Mammary epithelial cell (primary cell): ENCODE measurements at places on chromosomes 13 and 19. TPM values are rescaled to one million over a fixed set of nuclear protein-coding genes. Genes with fewer than 3 reads are reported as not detected.

Gene CRX
- total RNA-seq: not detected in 2 replicates

Gene SMARCA4
- 94.6 and 110 TPM in 2 replicates for total RNA-seq

DNA sequence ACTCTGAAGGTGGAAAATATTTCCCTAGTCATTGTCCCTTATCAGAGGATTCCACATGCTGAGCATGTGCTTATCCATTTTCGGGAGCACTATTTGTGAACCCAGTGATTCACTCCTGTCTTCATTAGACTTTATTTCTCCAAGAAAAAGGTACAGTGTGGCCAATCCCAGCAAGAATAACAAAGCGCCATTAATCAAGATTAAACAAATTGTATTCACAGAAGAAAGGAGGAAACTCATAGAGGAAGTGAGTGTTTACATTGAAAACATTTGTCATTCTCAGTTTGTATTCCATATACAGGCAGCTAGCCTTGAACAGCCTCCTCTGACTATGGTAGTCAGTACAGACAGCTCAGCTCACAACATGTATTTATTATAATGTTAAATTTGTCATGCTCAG lies 1669.9 kb upstream of the SPRY2 start:
- no peak for DNase-seq

Gene PLK5
- total RNA-seq: not detected

DNA sequence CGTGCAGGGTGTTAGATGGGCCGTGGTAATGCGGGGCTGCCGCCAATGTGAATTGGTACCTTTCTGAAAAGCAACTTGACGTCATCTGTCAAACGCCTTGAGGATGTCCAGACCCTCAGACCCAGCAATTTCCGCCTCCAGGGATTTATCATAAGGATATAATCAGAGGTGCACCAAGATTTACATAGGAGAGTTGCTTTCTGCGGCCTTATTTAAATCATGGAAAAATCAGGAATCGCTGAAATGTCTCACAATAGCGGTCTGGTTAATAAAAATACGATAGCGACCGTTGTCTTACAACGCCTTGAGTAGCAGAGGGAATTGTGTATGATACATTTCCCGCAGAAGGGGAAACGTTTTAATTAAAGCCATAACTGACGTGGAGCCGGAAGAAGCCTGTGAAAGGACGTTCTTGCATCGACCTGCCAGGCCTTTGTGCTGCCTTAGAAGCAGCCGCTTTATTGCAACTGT lies 32.3 kb upstream of the NDUFS7 start:
- DNase-seq: no peak

DNA sequence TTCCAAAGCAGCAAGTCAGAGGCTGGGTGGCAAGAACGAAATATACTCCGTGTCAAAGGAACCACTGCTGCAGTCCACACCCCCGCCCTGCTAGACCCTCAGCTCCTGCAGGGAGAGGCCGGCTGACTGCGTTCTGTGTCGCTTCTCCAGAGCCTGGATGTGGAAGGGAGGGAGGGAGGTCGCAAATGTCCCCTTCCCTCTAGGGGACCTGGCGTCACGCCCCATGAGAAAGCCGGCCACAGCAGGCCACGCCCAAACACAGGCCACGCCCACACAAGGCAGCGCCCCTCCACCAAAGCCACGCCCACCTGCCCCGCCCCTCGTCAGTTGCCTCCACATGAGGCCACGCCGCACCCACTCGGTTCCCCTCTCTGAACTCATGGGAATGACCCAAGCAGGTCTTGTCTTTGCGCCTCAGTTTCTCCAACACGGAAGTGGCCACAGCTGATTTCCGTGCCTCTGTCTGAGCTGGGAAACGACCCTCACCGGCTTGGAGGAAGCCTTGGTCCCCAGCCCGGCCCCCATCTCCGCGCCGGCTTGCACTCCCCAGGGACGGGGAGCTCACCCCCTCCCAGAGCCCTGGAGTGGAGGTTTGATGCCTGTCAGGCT lies 38.4 kb upstream of the TCF3 start:
- peak; percentile 28 for DNase-seq

Gene ADGRE2
- 2.4 and 4.8 TPM in 2 replicates for total RNA-seq

DNA sequence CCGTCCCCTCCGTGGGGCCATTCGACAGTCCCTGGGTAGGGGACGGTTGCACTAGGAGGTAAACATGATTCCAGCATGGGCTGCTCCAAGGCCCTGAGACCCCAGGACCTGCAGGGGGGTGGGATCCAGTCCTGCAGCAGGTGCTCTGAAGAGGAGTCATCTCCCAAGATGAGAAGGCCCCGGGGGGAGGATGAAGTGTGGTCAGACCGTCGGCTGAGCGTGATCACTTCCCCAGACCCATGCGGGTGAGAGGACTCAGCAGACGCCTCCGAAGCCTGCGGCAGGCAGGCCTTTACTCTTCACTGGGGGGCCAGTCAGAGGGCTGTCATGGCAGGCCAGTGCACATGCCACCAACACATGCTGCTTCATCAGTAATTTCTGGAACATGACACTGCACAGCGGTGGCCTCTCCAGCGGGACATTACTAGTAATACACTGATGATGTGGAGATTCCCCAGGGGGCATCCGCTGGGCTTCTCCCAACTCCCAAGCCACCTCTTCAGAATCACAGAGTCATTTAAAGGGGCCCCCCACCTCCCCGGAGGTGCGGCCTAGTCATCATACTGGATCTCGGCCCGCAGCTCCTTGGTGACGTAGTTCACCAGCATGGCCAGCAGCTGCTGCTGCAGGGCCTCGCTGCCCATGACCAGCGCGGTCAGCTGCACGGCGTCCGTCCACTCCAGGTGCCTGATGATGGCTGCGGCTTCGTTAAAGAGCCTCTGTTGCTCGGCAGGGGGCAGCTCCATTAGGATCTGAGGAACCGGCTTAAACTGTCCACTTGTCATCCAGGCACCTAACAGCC lies 12.7 kb downstream of the C19orf12 start:
- DNase-seq: no peak

DNA sequence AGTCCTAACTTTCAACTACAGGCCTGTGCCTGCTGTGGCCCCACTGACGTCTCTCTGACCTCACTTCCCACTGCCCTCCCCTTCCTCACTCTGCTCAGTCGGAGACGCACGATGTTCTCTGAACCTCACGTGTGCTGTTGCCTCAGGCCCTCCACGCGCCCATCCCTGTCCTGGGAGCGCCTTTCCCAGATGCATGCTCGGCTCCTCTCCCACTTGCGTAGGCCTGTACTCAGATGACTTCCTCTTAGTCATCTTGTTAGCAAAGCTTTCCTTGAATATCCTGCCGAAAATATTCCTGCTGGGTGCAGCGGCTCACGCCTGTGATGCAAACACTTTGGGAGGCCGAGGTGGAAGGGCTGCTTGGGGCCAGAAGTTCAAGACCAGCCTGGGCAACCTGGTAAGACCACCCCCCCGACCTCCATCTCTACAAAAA lies 9.3 kb upstream of the SYT5 start:
- peak; percentile 100 for DNase-seq

- DNase-seq: peak; percentile 40
These were observed 1.8 kb downstream of the TNPO2 start for GRCh38 chr19:12721656-12722565.

Gene IRF2BP1
- total RNA-seq: 28.0 TPM

DNA sequence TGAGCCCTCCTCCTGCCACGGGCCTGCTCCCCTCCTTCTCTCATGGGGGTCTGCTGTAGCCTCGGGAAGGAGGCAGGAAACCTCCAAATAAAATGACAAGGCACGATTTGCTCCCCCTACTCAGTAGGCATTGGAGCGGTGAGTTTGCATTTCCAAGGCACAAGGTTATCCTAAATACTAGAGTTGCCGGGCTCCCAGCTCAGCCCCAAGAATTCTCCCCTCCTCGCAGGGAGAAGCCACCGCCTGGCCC lies 1.5 kb downstream of the CEBPA start:
- no peak for DNase-seq

- DNase-seq: peak; percentile 75
These were observed 106.1 kb downstream of the SLC25A15 start for GRCh38 chr13:40895227-40896184.

DNA sequence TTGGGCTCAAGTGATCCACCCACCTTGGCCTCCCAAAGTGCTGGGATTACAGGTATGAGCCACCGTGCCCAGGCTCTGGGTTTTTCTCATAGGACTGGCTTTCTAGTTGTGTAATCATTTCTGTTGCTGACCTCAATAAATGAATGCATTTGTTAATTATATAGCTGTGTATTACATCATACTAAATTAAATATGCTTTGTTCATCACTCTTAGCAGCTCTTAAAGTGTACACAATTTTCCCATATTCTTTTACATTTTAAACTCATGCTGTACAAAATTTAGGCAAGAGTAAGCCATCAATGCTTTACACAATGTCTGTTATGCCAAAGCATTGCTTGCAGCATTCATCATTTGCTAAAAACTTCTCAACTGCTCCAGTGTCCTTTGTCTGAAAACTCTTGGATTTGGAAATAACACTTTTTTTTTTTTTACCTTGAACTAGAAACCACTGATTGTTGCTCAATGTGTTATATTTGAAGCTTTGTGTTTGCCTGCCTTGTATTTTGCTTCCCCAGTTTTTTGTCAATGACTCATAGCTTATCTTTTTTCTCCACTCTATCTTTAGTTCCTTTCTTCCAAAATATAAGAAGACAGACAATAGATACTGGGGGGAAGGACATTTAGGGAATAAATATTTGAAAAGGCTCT lies 31.4 kb downstream of the CCDC122 start:
- DNase-seq: peak; percentile 65

Gene SIAH3
- total RNA-seq: not detected in 2 replicates

- DNase-seq: no peak
These were observed 15.2 kb downstream of the RCN3 start for GRCh38 chr19:49543032-49543431.

- no peak for DNase-seq
These were observed 136.2 kb upstream of the RNF113B start for GRCh38 chr13:98313023-98313921.

GRCh38 chr19:48648134-48648533 lies 2.1 kb upstream of the CA11 start:
- DNase-seq: no peak

DNA sequence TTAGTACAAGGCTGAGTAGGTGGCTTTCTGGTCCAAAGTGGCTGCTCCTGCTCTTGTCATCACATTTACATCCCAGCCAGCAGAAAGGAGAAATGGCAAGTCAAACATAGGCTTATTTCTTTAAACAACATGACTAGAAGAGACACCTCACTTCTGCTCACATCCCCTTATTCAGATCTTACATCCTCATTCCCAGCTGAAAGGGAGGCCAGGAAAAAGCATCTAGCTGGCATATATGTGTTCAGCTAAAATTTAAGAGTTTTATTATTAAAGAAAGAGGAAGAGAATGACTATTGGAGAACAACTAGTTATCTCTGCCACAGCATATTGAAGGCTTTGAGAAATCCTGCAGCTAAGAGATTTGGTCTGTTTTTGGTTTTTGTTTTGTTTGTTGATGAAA lies 34.1 kb downstream of the RGCC start:
- DNase-seq: no peak

- no peak for DNase-seq
These were observed 45.5 kb upstream of the DPRX start for GRCh38 chr19:53586277-53586691.

Gene TLE6
- total RNA-seq: 0.33 TPM

Gene LRRC4B
- not detected for total RNA-seq

DNA sequence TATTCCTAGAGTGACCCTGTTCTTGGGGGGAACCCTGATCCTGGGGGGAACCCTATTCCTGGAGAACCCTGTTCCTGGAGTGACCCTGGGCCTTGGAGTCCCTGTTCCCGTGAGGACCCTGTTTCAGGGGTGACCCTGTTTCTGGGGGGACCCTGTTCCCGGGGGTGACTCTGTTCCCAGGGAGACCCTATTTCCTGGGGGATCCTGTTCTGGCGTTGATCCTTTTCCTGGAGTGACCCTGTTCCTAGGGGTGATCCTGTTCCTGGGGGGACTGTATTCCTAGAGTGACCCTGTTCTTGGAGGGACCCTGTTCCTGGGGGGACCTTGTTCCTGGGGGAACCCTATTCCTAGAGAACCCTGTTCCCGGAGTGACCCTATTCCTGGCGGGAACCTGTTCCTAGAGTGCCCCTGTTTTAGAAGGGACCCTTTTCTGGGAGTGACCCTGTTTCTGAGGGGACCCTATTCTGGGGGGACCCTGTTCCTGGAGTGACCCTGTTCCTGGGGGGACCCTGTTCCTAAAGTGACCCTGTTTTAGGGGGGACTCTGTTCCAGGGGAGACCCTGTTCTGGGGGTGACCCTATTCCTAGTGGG lies 15.0 kb downstream of the GNA15 start:
- DNase-seq: no peak

DNA sequence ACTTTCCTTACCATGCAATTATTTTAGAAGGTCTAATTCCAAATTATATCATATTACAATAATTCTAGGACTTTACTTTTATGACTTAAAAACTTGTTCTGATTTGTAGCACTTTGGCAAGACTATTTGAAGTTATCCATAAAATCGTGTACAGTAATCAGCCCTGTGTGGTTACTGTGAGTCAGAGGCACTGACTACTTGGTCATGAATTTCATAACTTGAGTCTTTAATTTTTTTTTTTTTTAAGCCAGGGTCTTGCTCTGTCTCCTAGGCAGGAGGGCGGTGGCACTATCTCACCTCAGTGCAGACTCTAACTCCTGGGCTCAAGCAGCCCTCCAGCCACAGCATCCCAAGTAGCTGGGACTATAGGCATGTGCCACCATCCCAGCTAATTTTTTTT lies 1319.2 kb upstream of the SLC10A2 start:
- DNase-seq: peak; percentile 84

DNA sequence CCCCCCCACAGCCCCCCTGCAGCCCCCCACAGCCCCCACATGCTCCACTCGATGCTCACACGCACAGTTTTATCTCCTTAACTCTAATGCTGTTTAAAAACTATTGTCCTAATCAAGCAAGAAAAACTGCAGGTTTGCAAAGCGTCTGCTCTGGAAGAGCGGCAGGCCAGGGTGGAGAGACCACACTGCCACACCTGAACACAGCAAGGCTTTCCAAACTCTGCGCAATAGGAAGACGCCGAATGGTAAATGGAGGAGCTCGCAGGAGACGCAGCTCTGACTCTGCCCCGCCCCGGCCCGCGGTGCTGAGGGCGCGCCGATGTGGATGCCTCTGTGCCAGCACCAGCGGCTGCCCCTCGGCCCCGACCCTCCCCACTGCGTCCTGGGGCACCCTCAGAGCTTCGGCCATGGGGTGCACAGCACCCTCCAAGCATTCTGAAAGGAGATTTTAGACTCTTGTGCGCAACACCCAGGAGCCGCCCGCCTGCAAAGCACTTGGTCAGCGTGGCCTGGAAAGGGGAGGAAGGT lies 32.4 kb downstream of the RASA3 start:
- no peak for DNase-seq

Gene CYP2F1
- total RNA-seq: not detected

DNA sequence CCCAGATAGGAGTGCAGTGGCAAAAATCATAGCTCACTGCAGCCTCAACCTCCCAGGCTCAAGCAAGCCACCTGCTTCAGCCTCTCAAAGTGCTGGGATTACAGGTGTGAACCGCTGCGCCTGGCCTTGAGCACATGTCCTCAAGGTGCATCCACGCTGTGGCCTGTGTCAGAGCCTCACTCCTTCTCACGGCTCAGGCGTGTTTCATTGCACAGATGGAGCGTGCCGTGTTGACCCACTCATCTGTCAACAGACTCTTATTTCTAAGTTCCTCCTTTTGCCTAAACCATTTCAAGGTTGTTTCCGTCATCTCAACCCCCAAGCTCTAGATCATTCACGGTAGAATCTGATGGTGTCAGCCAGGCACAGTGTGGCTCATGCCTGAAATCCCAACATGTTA lies 28.2 kb downstream of the ATP8B3 start:
- no peak for DNase-seq

Gene ATP8A2
- total RNA-seq: 0.67 TPM

Gene KLK14
- 0.64 and 0.80 TPM in 2 replicates for total RNA-seq

Gene CRYL1
- total RNA-seq: 18.5 TPM
